ELF-1 (cell line): ENCODE measurements at places on chromosomes 1 and 21.

- DNase-seq = no peak
These were observed 433.3 kb downstream of the DISC1 start for GRCh38 chr1:232059726-232060374.

DNA sequence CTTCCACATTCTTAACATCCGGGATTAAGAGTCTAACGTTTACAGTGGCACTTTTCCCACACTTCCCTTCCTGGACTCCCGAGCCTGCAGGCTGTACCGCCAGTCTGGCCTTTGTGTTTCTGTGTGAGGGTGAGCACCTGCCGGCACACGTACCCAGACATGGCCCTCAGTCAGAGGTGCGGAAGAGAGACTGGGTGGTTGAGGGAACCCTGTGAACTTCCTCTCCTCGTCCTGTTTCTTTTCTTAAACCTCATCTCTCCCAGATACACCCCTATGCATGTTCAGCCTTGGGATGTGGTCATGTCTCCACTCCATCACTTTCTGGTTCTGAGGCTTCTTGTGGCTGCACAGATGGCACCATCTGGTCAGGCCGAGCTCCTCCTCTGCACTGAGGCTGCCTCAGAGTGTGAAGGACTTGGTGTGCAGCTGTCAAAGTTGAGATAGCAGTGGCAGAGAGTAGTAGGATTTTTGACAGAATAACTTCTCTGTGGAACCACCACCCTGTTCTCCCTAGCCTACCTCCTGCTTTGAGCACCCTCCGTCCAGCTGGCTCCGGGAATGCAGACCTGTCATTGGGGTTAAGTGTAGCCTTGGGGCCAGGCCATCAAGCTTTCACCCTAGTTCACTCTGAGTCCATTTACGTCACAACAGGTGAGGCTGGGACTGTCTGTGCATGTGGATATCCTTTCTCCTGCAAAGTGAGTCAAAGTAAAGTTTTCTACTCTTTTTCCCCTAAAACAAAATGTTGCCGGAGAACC, 31.4 kb downstream of the VASH2 start:
- no peak for DNase-seq

DNA sequence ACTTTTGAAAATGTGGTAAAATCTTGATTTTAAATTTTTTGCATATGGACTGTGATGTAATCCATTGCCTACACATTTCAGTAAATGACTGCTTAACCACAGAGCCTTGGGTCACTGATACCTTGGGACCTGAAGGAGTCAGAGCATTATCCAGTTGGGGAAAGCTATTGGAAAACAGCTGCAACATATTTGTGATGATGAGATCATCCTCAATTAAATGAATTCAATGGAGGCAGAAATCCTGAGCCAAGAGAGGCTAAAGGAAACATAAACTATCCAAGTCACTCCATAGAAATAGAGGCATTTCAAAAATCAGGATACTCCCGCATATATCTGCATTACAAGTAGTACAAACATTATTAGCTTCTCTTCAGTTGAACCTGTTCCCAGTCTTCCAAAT, 99.8 kb upstream of the PRMT6 start:
- DNase-seq = no peak

DNA sequence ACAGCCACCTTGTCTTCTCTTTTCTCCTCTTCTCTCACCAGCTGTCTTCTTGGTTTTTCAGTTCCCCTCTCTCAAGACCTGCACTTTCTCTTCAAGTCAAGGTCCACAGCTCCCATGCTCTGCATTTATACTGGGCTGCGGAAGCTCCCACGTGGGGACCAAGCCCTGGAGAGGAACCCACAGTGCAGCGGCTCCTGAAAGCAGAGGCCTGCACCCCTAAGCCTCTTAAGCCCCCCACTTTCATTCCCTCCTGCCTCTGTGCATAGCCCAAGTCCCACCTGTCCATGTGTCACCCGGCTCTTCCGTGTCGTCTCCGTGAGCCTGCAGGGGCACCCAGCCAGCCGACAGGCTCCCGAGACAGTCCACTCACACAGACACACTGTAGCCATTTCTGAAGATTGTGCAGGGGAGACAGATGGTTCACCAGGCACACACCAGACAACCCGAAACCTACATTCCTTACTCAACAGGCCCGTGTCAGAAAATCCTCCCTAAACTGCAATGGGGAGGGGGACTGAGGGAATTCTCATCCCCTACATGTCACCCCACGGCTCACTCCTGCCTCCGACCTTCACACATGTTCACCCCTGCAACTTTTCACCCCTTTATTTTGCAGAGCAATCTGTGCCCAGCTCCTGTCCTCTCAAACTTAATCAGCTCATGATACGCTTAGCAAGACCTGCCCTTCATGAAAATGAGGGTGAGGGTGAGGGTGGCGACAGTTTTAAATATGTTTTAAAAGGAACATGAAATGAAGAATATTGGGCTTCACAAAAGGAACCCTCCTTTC, 6.3 kb downstream of the MX2 start:
- no peak for DNase-seq
